ENCODE measurements at places on chromosomes 5 and 9.

DNA sequence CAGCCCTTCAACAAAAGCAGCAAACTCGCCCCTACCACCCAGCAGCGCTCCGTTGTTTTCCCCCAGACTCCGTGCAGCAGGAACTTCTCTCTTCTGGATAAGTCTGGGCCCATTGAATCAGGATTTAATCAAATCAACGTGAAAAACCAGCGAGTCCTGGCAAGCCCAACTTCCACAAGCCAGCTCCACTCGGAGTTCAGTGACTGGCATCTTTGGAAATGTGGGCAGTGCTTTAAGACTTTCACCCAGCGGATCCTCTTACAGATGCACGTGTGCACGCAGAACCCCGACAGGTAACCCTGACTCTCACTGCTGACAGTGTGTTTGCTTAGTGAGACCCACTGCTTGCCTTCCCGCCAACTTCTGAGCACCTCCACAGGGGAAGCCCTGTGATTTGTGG lies 81.8 kb downstream of the PRDM6 start:
- no peak for DNase-seq

- DNase-seq = no peak
Measured at GRCh38 chr9:69326261-69326660, 1.2 kb downstream of the ENTREP1 start.

GRCh38 chr5:51388488-51389287 lies 5.4 kb downstream of the ISL1 start:
- DNase-seq = no peak

DNA sequence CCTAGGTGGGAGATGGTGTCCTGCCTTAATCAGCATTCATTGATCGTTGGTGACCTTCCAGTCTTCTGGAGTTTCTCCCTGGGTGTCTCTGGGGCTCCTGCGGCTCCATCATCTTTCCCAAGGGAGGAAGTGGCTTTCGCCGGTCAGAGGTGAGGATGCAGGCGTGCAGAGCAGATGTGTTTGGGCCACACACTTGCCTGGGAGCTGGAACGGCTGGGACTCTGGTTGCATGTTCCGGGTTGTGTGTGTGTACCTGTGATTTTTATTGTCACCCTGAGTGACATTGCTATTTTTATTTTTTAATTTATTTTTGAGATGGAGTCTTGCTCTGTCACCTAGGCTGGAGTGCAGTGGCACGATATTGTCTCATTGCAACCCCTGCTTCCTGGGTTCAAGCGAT lies 9.6 kb downstream of the HMCN2 start:
- no peak for DNase-seq

GRCh38 chr5:15285901-15286583 lies 213.9 kb upstream of the FBXL7 start:
- no peak for DNase-seq

DNA sequence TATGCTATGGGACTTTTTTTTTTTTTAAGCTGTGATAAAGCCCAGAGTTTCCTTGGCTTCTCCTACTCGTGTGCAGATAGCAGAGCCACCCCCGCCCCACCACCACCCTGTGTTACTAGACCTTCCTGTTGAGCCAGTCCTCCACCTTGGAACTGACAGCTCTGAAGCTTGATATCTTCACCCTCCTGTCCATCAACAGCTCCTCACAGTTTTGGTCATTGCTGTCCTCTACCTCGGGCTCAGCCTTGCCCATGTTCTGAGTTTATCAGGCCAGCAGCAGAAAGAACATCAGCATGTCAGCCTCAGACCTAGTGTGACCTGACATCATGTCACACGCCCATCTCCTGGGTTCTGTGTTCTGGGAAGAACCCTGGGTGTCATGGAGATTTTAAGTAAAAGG lies 167.1 kb upstream of the RAI14 start:
- no peak for DNase-seq

- peak; percentile 24 for DNase-seq
Measured at GRCh38 chr9:126301985-126302603, 24.5 kb upstream of the MVB12B start.

DNA sequence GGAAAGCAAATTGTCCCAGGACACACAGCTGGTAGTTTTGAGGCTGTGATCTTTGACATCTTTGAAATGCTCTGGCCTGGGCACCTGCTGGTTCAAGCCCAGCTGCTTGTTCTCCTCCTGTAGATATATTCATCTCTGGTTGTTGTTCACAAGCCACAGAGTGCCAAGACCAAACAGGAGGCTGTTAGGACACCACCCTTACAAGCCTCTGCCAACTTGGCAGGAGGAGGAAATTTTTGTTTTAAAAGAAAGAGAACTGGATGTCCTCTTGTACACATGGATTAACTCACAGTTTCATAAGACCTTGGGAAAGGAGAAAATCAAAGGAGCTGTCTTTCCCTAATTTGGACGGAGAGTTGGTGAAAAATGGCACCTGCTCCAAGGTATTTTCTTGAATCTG lies 8.5 kb upstream of the ZFP62 start:
- DNase-seq = no peak

DNA sequence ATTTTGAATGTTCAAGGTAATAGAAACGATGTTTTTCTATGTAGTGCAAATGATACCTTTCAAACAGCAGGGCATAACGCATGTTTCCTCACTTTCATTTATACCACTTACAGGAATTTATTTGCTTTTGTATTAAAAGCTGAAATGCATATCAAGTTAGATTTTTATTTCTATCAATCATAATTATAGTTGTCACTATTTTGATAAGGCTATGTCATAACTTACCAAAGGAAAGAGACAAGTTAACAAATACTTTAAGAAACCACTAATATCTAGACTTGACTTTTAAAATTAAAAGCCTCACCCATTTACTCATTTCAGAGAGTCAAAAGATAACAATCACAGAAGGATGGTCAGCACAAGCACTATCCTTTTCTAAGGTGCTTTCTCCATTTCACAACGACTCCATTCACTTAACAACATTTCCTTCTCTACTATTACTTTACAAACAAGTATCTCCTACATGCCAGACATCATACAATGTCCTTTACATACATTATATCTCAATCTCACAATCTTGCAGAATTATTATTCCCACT lies 12.6 kb downstream of the ERP44 start:
- DNase-seq = no peak

DNA sequence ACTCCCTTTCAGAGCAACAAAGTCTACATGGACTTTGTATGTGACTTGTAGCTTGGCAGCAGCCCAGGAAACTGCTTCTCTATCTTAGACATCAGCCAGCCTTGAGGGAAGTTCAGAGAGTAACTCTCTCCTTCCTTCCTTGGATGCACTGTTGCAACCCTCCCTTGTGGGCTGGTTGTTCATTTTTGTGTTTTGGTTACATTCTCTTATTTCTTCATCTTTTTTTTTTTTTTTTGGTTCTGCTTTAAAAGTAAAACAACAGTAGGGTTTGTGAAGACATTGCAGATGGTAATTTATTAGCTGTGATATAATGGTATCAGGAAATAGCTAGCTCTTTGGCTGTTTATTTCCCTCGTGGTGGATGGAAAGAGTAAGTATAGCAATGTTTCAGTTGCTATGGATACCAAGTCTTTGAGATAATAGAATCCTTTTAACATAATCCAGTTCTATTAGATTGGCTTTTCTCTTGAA lies 97.9 kb upstream of the MAMDC2 start:
- DNase-seq = peak; percentile 79

GRCh38 chr9:137749511-137749910 lies 128.1 kb upstream of the CACNA1B start:
- DNase-seq = no peak

DNA sequence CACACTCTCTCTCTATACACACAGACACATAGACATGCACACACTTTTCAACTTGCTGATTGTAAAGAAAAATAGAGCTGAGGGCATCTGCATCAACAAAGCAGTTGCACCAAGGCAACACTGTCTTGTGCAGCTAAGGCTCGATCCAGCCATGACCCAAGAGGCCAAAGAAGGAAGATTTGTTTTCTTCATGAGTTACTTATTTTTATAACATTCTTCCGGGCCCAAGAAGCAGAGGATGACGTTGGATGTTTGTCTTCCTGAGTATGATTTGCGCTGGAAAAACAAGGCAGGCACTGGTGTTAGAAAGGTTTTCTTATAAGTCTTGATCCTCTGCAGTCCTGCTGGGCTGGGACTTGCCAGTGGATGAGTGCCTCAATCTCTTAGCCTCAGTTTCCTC lies 344.1 kb downstream of the ADAMTS6 start:
- DNase-seq = no peak

DNA sequence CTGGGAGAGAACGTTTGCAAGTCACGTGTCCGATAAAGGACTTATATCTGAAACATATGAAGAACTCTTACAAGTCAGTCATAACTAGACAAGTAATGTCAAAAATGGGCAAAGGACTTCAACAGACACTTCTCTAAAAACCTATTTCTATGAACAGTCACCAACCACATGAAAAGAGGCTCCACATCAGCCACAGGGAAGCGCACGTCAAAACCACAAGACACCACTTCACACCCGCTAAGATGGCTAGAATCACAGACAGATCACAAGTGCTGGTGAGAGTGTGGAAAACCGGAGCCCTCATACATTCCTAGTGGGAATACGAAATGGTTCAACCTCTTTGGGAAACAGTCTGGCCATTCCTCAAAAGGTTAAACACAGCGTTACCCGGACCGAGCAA lies 11.5 kb upstream of the CARD9 start:
- no peak for DNase-seq

- no peak for DNase-seq
Measured at GRCh38 chr9:105141146-105141975, 103.1 kb upstream of the SLC44A1 start.

DNA sequence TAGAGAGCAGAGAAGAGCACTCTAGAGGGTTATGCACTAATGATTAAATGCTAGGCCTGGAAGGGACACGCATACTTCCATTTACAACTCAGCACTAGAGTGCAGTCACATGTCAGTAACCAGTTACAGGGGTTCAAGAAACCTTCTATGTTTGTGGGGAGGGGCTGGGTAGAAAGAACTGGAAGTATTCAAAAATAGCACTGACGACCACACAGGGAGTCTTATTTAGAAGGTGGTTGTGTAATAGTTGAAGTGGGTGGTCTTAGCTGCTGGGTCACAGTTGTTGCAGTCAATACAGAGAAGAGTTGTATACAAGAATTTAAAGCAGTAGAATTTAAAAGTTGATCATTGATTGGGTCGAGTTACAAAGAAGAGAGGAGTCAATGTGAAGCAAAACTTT lies 15.4 kb downstream of the AOPEP start:
- peak; percentile 82 for DNase-seq

GRCh38 chr9:137160716-137161557 lies 8.9 kb downstream of the LRRC26 start:
- no peak for DNase-seq

Data from left lung (tissue), 14 donors.